PC-9 (cell line): ENCODE measurements at places on chromosomes 2 and 18.

DNA sequence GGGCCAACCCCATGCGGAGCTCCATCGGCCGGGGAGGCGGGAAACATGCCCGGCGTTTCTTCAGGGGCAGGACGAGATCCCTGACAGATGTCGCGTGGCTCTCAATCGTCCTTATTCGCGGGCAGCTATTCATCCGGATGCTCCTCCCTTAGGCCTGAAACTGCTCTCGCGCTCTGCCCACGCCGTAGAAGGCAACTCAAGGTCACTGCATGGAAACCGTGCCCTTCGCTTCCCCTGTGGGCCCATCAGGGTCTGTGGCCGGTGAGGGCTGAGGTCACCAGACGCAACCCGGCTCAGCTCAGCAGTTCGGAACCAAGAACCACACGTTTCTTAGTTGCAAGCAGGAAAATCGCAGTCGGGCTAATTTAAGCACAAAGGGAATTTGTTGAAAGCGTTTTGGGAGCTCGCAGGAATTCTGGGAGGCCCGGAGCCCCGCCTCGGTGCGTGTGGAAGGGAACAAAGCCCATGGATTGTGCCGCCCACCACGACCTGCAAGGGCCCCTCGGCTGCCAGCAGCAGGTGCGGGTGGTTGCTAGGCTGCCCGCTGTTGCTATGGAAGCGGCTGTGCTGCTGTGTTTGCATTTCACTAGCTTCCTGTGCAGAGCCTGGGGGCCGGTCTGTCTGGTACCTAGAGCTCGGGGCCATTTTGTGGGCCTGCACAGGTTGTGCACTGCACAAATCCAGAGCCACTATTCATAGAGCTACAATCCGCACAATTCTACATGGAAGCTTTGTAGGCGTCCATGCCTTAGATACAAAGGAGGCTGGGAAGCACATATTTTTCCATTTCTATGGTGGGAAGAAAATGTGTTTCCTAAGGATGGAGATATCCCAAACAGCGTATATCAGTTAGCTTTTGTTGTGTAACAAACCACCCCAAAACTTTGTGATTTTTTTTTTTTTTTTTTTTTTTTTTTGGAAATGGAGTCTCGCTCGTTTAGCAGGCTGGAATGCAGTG is 6.0 kb upstream of the ALLC start:
- DNase-seq: no peak
- H3K27ac ChIP-seq: no peak overlapping the region
- H3K36me3 ChIP-seq: no peaks in the 10 kb centered on the region
- H3K4me1 ChIP-seq: no peaks in the 10 kb centered on the region

GRCh38 chr2:8847400-8847799 is 10.0 kb upstream of the KIDINS220 start:
- DNase-seq: no peak
- H3K27ac ChIP-seq: no peak overlapping the region
- H3K36me3 ChIP-seq: no peaks in the 10 kb centered on the region
- no peak overlapping the region for H3K4me3 ChIP-seq

- DNase-seq: peak; percentile 14
- H3K4me1 ChIP-seq: no peaks in the 10 kb centered on the region
- H3K4me3 ChIP-seq: peak overlapping the region; percentile 51; the same call in 1 of the 2 replicates
- H3K27ac ChIP-seq: no peak overlapping the region
These were observed 367.1 kb downstream of the GPD2 start for GRCh38 chr2:156803243-156803642.

GRCh38 chr2:238685327-238685709 is 162.6 kb upstream of the TWIST2 start:
- H3K4me1 ChIP-seq: peaks cover 32% of the 10 kb centered on the region
- H3K4me3 ChIP-seq: no peak overlapping the region
- no peak for DNase-seq
- H3K27me3 ChIP-seq: peaks cover 19% of the 10 kb centered on the region
- no peaks in the 10 kb centered on the region for H3K36me3 ChIP-seq
- H3K27ac ChIP-seq: peak overlapping the region; percentile 73

GRCh38 chr2:43024515-43025011 is 201.8 kb downstream of the ZFP36L2 start:
- H3K27me3 ChIP-seq: no peaks in the 10 kb centered on the region
- no peaks in the 10 kb centered on the region for H3K36me3 ChIP-seq
- H3K4me3 ChIP-seq: no peak overlapping the region

DNA sequence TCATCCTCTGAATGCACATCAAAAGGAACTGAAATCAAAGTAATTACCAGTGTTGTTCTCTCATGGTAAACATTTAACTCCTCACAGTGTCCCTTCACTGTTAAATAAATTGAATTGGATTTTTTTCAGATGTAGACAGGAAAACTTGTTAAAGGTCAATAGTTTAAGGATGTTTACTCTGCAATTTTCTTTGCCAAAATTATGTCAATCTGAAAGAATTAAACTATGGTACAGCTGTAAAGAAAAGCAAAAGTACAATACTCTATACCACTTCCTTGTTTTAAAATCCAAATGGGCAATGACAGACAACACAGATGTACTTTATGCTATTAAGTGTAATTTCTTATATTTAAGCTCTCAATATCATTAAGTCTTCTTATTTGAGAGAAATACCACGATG is 153.2 kb downstream of the WDPCP start:
- H3K27me3 ChIP-seq: no peaks in the 10 kb centered on the region
- H3K4me1 ChIP-seq: peaks cover 7% of the 10 kb centered on the region; the same call in 1 of the 2 replicates
- no peak for DNase-seq
- no peak overlapping the region for H3K27ac ChIP-seq
- no peaks in the 10 kb centered on the region for H3K36me3 ChIP-seq

- H3K36me3 ChIP-seq: no peaks in the 10 kb centered on the region
- DNase-seq: no peak
- no peak overlapping the region for H3K27ac ChIP-seq
- H3K27me3 ChIP-seq: peaks cover 30% of the 10 kb centered on the region
These were observed 49.2 kb downstream of the CELF4 start for GRCh38 chr18:37516361-37516853.

DNA sequence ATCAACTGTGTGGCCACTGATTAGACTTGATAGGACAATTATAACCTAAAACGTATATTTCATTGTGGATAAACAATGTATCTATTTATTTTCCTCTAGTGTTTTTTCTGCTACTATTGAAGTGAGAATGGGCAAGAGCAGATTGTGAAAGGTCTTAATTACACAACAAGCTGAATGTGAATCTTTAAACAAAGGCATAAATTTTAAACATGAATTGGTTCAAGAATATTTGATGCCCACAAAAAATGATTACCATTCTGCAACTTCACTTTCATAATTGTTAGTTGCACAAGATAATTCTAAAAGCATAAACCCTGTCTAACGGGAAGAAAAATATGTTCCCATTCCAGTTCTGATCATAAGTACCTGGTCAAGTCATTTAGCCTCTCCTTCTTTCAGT is 285.6 kb downstream of the GULP1 start:
- no peak overlapping the region for H3K27ac ChIP-seq
- H3K4me3 ChIP-seq: no peak overlapping the region
- no peak for DNase-seq
- H3K4me1 ChIP-seq: no peaks in the 10 kb centered on the region
- H3K36me3 ChIP-seq: no peaks in the 10 kb centered on the region

- no peak overlapping the region for H3K27ac ChIP-seq
- no peak for DNase-seq
- H3K27me3 ChIP-seq: peaks cover 67% of the 10 kb centered on the region
- no peak overlapping the region for H3K4me3 ChIP-seq
- H3K4me1 ChIP-seq: peaks cover 2% of the 10 kb centered on the region; the same call in 1 of the 2 replicates
- H3K36me3 ChIP-seq: no peaks in the 10 kb centered on the region
These were observed 3.7 kb upstream of the FEV start for GRCh38 chr2:218988650-218989049.

- H3K27ac ChIP-seq: no peak overlapping the region
- H3K36me3 ChIP-seq: 0 out of 2 replicates have a peak, but pooled peaks cover 3% of the 10 kb centered on the region
- no peaks in the 10 kb centered on the region for H3K27me3 ChIP-seq
- peaks cover 24% of the 10 kb centered on the region for H3K4me1 ChIP-seq
These were observed 1.4 kb upstream of the MBP start for GRCh38 chr18:77133835-77134496.

- H3K27ac ChIP-seq: no peak overlapping the region
- H3K4me3 ChIP-seq: no peak overlapping the region
- H3K36me3 ChIP-seq: no peaks in the 10 kb centered on the region
- DNase-seq: no peak
These were observed 11.8 kb downstream of the CHRNA1 start for GRCh38 chr2:174752403-174753037.

DNA sequence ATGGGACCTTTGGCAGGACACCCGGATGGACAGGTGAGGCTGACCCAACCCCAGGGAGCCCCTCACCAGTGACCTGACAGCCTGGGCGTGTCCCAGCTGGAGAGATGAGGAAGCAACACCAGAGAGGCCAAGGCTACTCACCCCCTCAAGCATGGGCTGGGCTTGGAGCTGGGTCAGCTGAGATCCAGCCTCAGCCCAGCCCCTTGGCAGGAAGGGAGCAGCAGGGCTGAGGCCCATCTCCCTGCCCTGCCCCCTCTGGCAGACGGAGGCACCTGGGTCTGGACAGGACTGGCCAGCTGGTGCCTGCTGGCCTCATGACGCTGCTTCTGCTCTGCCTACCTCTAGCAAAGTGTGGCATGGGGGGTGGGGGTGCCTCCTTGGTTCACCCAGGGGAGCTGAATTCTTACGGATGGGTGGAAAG is 37.8 kb downstream of the HS6ST1 start:
- no peaks in the 10 kb centered on the region for H3K27me3 ChIP-seq
- H3K36me3 ChIP-seq: no peaks in the 10 kb centered on the region
- no peak overlapping the region for H3K27ac ChIP-seq
- no peaks in the 10 kb centered on the region for H3K4me1 ChIP-seq
- no peak for DNase-seq

DNA sequence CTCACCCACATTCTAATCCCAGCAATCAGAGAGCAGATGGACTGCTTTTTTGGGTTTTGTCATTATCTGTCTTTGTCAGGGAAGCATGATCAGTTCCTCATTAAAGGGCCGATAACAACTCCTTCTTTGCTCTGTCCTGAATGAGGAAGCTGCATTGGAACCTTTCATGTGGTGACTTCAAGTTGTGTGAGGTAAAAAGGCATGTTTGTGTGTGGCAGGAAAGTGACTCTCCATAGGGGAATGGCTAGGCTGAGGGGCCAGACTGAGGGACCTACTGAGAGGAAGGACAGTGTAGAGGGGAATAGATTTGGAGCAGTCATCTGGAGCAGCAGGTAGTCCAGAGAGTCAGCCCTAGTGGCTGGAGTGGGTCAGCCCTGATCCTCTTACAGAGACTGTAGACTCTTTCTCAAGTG is 23.6 kb upstream of the LRRTM1 start:
- DNase-seq: no peak
- H3K4me3 ChIP-seq: no peak overlapping the region
- no peaks in the 10 kb centered on the region for H3K36me3 ChIP-seq

GRCh38 chr2:76296438-76296837 is 585.7 kb upstream of the GCFC2 start:
- no peak overlapping the region for H3K27ac ChIP-seq
- 0 out of 2 replicates have a peak, but pooled peaks cover 5% of the 10 kb centered on the region for H3K27me3 ChIP-seq
- no peak for DNase-seq

DNA sequence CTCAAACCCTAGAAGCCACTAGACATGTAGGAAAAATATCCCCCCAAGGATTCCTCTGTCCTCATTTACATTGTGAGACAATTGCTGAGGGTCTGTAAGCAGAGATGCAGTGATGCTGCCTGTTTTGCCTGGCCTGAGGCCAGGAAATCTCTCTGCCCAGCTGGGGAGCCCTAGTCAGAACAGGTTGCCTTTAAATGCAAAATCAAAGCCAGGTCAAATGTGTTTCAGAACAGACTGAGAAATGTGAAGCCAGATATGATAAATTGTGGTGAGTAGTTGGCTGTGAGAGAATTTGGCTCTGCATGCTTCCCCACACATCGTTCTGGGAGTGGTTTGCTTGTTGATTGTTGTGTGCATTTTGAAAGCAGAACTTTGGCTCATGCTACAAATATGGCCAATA is 38.4 kb upstream of the NXPH2 start:
- H3K27me3 ChIP-seq: no peaks in the 10 kb centered on the region
- no peak overlapping the region for H3K27ac ChIP-seq
- DNase-seq: no peak

DNA sequence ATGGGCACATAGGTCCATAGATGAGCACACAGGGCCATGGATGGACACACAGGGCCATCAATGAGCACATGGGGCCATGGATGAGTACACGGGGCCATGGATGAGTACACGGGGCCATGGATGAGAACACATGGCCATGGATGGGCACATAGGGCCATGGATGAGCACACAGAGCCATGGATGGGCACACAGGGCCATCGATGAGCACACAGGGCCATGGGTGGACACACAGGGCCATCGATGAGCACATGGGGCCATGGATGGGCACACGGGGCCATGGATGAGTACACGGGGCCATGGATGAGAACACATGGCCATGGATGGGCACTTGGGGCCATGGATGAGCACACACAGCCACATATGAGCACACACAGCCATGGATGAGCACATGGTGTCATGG is 192.6 kb upstream of the HDAC4 start:
- DNase-seq: no peak
- H3K36me3 ChIP-seq: no peaks in the 10 kb centered on the region
- peaks cover 90% of the 10 kb centered on the region for H3K27me3 ChIP-seq

DNA sequence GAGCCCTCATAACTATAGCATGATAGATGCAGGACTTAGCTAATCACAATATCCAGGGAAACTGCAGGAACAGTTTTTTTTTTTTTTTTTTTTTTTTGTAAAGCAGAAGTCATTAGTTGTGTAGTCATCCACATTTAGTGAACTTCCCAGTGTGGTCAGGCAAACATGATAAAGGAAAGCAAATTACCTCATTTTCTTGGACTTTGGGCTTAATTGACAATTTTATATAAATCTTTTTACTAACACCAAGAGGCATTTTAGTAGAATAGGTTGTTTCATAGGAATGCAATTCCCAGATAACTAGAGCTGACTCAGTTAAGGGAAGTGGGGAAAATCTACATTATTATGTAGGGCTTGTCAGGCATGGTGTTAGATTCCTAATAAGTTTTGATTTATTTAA is 142.7 kb upstream of the GCFC2 start:
- no peak overlapping the region for H3K27ac ChIP-seq
- no peak overlapping the region for H3K4me3 ChIP-seq
- peaks cover 24% of the 10 kb centered on the region for H3K27me3 ChIP-seq
- H3K36me3 ChIP-seq: no peaks in the 10 kb centered on the region

DNA sequence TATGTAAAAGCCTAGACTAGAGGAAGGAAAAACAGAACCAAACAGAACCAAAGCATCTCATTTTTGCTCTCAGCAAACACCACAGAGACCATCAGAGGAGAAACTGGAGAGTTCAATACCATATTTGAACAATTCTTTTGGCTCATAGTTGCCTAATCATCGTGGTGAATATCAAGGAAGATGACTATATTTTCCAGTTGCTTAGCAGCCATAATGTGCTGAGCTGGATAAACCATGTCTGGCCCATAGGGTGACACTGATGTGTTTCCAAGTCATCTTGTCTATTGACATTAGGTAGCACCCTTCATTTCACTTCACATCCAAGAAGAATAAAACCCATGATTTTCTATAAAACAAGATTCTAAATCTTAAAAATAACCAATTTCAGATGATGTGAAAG is 5.9 kb upstream of the XRCC5 start:
- H3K4me1 ChIP-seq: peaks cover 1% of the 10 kb centered on the region
- H3K27ac ChIP-seq: no peak overlapping the region
- H3K36me3 ChIP-seq: no peaks in the 10 kb centered on the region
- no peaks in the 10 kb centered on the region for H3K27me3 ChIP-seq

- H3K36me3 ChIP-seq: peaks cover 47% of the 10 kb centered on the region
- DNase-seq: no peak
- H3K4me3 ChIP-seq: no peak overlapping the region
These were observed 86.9 kb upstream of the EML6 start for GRCh38 chr2:54636415-54637139.

- H3K27ac ChIP-seq: no peak overlapping the region
- no peak for DNase-seq
- H3K36me3 ChIP-seq: no peaks in the 10 kb centered on the region
- H3K4me3 ChIP-seq: no peak overlapping the region
These were observed 628 bp downstream of the OTOS start for GRCh38 chr2:240139666-240140393.
